Activated CD8-positive, alpha-beta memory T cell treated with anti-CD3 and anti-CD28 coated beads, Interleukin-2, amount 50 U/mL, for 48 hours (primary cell): ENCODE measurements at places on chromosomes 11 and 22.

GRCh38 chr11:104120493-104121137 lies 43.3 kb downstream of the PDGFD start:
- no peak for DNase-seq

DNA sequence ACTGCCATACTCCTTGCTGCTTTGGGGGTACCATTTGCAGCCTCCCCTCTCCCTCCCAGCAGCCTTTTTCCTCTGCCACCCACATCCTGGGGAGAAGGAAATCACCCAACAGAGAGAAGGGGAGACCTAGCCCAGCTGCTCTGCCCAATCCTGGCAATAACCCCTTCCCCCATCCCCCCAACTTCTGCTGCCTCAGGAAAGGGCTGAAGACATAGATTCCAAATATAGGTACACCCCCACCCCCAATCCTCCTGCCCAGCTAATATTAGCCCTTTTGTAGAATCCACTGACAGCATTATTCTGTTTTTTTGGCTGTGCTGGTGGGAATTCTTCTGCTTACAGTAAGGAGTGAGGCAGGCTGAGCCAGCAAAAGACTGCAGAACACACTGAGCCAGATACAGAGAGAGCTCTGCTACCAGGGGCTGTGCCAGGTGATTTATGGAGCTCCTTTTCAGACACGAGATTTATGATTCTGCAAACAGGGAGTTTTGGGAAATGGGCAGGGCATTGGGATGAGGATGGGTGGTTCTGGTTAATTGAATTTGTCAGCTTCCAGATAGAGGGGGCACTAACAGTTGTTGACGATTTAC lies 164.0 kb downstream of the TENM4 start:
- no peak for DNase-seq

- no peak for DNase-seq
Observed at GRCh38 chr11:69477086-69477485, 4.4 kb upstream of the LINC01488 start.

DNA sequence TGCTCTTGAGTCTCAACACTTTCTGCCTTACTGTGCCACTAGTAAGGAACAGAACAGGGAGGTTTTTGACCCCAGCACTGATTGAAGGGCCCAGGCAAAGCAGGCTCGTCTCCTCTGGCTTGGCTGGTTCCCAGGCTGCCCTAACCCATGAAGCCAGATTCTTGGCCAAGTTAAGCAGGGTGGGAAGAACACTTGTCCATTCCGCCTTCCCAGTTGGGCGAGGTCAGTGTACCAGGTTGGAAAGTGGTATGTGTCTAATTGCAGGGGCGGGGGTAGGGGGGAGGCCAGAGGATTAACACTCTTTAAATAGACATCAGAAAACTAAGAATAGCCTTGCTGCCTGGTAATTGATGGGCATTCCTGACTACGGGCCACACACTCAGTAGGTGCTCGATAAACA lies 14.4 kb downstream of the TIMP3 start:
- DNase-seq: no peak

DNA sequence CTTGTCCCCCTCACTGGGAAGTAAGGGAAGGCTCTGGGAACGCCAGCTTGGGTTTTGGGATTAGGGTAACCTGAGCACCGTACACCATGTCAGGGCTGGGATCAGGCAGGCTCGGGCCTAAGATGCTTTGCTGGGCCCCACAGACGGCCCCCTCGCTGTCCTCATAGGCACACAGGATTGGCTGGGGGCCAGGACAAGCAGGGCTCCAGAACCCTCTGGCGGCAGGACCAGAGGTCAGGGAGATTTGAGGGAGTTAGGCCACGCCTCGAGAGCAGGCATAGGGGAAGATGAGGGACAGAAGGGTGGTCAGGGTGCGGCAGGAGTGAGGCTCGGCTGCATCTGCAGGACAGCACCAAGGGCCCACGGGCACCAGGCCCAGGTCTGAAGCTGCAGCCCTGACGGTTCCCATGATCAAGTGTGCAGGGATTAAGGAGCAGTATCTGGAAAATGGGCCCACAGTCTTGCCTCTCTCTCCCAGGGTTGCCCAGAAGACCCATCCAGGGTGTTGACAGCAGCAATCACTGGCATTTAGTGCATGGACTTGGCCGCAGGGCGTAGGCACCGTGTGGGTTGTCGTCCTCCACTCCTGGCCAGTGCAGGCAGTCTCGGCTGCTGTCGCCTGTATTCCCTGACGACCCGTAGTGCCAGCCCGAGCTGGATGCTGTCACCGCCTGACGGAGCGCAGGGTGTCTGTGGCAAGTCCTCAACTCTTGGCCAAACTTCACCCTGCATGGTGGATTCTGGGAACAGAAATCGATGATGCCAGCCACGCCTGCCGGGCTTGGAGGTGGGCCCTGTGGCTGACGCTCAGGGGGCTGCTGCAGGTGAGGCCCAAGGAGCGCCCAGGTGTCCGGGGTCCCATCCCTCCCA lies 15.7 kb upstream of the GNB1L start:
- DNase-seq: no peak

DNA sequence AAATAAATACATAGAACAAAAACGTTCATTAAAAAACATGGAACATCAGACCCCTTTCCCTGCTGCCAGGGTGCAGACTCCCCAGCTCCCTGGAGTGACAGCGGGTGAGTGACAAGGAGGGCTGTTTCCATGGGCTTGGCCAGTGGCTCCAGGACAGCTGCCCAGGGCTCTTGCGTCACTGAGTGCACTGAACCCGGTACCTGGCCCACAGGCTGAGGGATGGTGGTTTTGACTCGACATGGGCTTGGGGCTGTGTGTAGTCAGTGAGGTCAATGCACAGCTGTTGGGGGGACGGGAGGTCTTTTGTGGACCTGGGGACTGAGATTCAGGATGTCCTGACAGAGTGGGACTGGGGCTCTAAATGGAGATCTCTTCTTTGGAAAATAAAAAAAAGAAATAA lies 142.1 kb upstream of the B3GAT1 start:
- peak; percentile 28 for DNase-seq

GRCh38 chr11:89381094-89381493 lies 110.1 kb downstream of the NOX4 start:
- no peak for DNase-seq

DNA sequence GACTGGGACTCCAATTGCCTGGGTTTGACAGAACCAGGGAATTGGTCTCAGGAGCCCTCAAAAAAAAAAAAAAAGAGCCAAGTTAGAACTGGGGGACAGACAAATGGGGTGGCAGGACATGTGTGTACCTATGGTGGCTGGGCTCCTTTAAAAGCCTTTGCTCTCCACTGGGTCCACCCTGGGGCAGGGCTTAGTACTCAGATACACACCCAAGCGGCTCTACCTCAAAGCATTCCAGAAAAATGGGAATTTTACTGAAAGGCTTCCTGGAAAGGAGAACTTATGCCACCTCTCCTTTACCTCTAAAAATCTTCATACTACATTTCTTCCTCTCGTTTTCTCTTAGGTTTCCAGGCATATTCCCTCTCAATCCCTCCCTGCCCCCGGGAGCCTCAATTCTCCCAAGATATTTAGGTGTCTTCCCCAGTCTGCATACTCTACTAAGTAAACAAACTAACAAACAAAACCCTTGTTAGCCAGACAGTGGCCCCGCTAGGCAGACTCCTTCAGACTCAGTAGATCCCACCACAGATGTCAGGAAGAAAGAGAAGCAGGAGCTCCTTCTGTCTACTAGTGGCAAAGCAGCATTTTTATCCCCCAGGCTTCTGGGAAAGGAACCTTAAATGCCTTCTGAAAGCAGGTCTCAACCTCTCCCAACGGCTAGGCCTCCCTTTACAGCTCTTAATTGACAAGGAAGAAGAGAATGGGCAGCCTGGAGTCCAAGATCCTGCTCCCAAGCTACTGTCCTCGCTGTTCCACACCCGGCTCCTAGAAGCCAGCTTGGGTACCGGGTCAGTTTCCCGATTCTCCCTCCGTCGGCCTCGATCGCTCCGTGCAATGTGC lies 653 bp downstream of the PCSK7 start:
- no peak for DNase-seq

- DNase-seq: peak; percentile 78
Observed at GRCh38 chr11:60193687-60194433, 11.0 kb upstream of the MS4A6A start.

GRCh38 chr11:119651802-119652584 lies 77.0 kb downstream of the NECTIN1 start:
- DNase-seq: no peak

GRCh38 chr11:111555255-111555654 lies 14.7 kb downstream of the LAYN start:
- no peak for DNase-seq

- DNase-seq: no peak
Observed at GRCh38 chr11:119318240-119319135, 1.6 kb upstream of the MCAM start.

DNA sequence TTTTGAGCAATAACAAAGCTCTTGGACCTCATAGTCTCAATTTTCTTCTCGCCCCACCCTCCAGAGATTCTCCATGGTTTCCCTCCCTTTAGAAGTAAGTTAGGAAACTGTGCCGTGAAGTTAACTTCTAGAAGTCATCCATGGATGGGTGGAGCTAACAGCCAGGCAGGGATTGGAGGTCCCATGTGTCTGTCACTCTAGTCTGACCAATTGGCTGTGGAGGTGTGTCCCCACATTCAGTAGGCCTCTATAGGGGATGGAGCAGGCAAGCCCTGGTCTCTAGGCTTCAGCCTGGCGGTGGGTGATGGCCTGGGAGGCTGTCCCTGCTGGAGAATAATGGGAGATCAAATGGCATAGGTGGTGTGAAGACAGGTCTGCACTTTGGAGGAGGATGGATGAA lies 50.7 kb downstream of the TP53I11 start:
- peak; percentile 68 for DNase-seq

DNA sequence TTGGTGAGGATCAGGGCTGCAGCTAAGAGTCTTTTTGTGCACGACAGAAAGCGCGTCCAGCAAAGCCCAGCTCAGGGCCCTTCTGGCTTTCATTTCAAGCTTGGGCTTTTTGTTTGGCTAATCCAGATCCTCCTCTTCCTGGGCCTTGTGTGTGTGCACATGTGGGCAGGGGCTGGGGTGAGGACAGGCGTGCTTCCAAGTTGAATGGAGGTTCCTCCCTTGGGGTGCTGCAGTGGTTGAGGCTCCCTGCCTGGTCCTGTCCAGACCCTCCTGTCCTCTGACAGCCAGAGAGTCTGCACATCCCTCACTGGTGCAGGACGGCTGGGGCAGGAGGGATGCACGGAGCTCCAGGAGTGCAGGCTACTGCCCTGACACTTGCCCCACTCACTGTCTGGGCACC lies 62.0 kb upstream of the NECTIN1 start:
- DNase-seq: no peak

- no peak for DNase-seq
Observed at GRCh38 chr11:70050243-70050642, 27.9 kb upstream of the ANO1 start.

DNA sequence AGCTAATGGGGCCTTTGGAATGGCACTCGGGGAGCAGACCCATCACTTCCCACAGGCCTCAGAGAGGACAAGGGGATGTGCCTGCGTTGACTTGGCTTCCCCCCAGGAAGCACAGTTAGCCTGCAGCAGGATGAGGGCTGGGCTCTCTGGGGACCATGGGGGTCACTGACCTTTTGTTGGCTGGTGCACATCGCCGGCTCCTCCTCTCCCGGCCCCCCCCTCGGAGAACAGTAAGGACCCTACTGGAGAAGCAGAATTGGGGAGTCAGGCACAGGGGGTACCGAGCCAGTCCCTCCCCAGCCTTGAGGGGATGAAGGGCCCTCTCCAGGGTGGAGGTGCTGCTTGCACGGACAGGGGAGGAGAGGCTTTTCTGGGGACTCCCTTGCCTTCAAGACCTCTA lies 32.8 kb downstream of the NRXN2 start:
- no peak for DNase-seq

- no peak for DNase-seq
Observed at GRCh38 chr11:98003606-98004371, 1017.0 kb upstream of the CNTN5 start.

DNA sequence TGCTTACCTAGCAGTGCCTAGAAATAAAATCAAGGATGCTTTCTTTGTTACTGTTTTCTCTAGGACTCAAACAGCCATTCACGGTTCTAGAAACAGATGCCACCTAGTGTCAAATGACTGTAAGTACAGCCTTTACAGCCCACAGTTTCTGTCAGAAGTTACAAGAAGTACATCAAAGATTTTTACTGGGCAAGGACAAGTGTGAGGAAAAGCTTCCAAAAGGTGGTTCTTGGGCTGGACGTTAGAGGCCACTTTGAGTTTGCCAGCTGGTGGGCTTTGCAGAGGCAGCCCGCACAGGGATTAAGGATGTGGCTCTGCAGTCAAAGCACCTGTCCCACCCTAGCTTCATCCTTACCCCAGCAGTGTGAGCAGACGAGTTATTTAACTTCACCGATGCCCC lies 6.9 kb downstream of the KMT5B start:
- DNase-seq: no peak
